ENCODE measurements at places on chromosomes 11 and 22.

GRCh38 chr11:132943706-132944568 lies 588.4 kb downstream of the OPCML start:
- H3K27me3 ChIP-seq: peaks cover 7% of the 10 kb centered on the region
- H3K4me3 ChIP-seq: peak overlapping the region; percentile 37
- peak; percentile 77 for DNase-seq
- no peak overlapping the region for H3K27ac ChIP-seq
- peaks cover 24% of the 10 kb centered on the region for H3K4me1 ChIP-seq
- H3K36me3 ChIP-seq: no peaks in the 10 kb centered on the region

DNA sequence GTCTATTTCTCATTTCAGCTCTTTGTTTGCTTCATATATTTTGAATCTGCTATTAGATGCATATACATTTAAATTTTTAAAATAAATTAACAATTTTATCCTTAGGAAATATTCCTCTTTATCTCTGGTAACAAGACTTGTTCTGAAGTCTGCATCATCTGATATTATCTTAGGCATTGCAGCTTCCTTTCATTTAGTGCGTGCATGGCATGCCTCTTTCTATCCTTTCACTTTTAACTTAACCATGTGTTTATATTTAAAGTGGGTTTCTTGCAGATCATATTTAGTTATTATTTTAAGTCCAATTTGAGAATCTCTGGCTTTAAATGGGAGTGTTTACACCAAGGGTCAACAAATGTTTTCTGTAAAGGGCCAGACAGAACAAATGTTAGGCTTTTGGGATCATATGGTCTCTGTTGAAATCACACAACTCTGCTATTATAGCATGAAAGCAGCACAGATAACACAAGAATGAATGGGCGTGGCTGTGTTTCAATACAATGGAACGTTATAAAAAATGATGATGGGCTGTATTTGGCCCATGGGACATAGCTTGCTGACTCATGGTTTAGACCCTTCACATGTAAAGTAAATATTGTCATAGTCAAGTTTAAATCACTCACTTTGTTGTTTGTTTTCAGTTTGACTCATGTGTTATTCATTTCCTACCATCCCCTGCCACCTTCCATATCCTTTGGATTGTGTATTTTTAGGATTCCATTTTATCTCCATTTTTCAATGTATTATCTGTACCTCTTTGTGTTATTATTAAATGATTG lies 83.9 kb upstream of the SNX19 start:
- H3K4me3 ChIP-seq: no peak overlapping the region
- DNase-seq: no peak
- no peaks in the 10 kb centered on the region for H3K27me3 ChIP-seq
- no peaks in the 10 kb centered on the region for H3K36me3 ChIP-seq
- H3K4me1 ChIP-seq: no peaks in the 10 kb centered on the region

DNA sequence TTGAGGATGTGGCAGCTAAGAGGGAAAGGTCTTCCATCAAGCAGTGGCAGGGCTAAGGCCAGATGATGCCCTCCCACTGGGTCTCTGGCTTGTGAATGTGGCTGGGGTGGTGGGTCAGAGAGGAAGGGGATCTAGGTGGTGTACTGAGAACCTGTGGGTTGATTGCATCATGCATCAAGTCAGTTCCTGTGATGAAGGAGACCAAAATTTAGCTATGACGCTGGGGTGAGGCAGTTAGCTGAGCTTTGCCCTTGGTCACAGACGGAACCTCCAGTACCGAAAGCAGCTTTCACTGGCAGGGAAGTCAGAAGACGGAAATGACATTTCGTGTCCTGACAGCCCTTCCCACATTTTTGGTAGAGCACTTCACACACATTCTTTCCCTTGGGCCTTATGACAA lies 20.7 kb downstream of the ATG16L2 start:
- H3K27ac ChIP-seq: peak overlapping the region; percentile 88
- H3K4me1 ChIP-seq: peaks cover 87% of the 10 kb centered on the region
- H3K27me3 ChIP-seq: no peaks in the 10 kb centered on the region
- no peaks in the 10 kb centered on the region for H3K36me3 ChIP-seq

- H3K27ac ChIP-seq: no peak overlapping the region
- DNase-seq: no peak
- H3K4me3 ChIP-seq: no peak overlapping the region
- no peaks in the 10 kb centered on the region for H3K27me3 ChIP-seq
- H3K36me3 ChIP-seq: no peaks in the 10 kb centered on the region
Observed at GRCh38 chr22:29113319-29113718, 40.5 kb downstream of the KREMEN1 start.

GRCh38 chr11:29606330-29607031 lies 410.3 kb downstream of the KCNA4 start:
- H3K4me1 ChIP-seq: no peaks in the 10 kb centered on the region
- H3K27ac ChIP-seq: no peak overlapping the region
- H3K4me3 ChIP-seq: no peak overlapping the region
- DNase-seq: no peak
- H3K36me3 ChIP-seq: no peaks in the 10 kb centered on the region

Data from spleen (tissue), 13 donors.